ENCODE measurements at places on chromosomes 3 and 15.

DNA sequence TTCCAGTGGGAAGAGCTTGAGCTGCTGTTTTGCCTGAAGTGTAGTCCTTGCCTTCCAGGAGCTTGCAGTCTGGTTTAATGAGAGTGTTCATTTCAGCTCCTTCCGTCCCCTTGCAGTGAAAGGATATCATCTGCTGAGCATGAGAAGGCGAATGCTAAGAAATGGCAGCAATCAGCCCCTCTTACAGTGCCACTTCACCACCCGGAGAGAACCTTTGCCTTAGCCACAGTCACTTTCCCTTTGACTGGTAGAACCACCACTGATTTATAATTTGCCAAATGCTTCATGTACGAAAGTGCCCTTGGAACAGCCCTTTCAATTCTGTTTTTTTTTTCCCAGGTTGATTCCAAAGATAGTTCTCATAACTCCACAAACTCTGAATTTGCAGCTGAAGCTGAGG is 11.5 kb downstream of the TATDN2 start:
- no peak for DNase-seq

DNA sequence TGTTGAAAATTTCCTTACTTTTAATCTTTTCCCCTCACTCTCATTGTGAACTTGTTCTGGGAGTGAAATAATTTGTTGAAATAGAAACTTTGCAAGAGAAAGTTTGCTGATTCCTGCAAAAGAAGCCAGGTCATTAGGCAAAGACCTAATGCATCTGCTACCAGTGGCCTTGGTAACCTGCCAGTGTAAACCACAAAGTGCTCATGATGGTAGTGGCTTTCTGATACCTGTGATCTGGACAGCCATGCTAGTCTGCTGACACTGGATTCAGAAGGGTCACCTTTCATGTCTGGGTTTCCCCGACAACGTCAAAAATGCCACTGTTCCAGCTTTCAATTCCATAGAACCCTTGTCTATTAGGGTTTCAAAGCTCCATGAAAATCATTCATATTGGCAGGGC is 123.7 kb upstream of the MCTP2 start:
- no peak for DNase-seq

- DNase-seq, result no peak
These were observed 11.9 kb downstream of the RBPMS2 start for GRCh38 chr15:64763462-64763861.

GRCh38 chr3:193407112-193407511 is 28.6 kb upstream of the ATP13A5 start:
- no peak for DNase-seq

DNA sequence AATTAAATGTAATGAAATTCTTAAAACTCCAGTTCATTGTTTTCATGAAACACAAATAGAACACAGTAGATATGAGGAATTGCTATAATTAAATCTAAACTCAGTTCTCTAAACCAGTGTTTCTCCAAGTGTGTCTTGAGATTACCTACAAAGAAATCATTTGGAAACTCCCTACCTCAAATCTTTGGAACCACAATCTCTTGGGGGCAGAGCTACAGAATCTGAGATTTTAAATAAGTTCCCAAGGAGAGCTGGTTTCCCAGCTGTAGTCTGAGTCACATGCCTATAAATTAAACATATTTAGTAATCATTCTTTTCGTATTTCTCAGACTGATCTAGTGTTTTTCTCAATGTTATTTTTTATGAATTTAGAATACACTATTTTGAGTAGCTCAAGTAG is 17.0 kb upstream of the ACTC1 start:
- no peak for DNase-seq

DNA sequence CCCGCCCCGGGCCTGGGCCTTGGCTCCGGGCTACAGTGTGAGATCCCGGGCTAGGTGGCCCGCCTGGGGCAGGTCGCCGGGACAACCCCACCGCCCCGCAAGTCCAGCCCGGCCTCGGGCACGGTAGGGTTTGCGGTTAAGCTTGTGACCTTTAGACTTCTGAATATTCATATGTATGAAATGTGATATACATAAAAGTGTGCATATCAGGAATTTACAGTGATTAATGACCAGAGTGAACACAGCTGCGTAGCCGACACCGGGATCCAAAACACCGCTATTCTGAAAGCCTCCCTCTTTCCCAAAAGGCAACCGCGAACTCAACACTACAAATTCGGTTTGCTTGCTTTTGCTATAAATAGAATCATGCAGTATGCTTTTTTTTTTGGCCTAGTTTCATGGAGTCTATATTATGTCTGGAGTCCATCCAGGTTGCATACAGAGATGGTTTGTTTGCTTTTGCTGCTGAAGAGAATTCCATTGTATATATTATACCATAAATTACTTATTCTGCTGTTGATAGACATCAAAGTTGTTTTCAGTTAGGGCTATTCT is 636 bp upstream of the SNRPA1 start:
- DNase-seq, result no peak

GRCh38 chr3:50563867-50564266 is 3.7 kb downstream of the C3orf18 start:
- no peak for DNase-seq

DNA sequence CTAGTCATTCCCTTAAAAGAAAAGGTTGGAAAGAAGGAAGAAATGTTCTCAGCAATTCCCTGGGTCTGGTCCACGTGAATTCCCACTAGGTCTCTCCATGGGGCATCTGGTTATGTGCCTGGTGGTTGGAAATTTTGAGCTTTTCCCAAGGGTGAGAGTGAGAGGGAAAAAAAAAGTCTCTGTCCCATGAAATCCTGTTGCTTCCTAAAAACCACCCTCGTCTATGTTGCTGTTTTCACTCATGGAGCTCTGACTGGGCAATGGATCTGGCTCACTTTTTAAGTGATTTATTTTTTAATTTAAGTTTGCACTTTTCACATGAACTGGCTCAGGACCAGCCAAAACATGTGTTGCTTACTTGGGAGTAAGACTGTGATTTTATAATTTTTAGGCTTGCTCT is 190.1 kb downstream of the CHST2 start:
- DNase-seq, result no peak

DNA sequence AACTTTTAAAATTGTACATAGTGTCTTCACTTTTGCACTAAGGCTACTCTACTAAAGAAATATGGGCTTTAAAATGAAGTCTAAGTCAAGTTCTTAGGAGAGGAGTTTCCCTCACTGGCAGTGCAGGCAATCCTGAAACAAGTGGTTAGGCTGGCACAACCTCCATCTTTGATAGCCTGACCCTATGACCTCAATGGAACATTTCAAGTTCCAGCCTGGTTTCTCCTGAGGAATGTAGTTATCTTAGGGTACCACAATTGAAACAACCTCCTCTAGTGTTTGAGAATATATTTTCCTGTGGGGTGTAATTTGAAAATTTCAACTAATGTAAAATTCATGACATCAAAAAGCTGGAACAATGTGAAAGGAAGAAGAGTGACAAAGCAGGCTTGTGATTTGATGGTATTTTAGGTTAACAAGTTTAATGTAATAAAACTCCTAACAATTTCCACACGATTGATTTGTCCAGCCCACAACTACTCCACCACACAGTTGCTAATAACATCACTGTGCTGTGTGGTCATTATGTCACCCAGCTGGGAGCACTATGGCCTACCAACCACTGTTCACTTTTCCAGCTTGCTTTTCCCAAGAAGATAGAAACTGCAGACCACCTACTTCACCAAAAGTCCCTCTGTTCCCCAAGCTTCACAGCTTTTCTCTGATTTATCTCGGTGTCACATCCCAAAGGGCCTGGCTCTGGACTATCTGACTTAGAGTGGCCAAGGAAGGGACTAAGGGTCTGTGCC is 1.8 kb downstream of the WWTR1 start:
- no peak for DNase-seq

DNA sequence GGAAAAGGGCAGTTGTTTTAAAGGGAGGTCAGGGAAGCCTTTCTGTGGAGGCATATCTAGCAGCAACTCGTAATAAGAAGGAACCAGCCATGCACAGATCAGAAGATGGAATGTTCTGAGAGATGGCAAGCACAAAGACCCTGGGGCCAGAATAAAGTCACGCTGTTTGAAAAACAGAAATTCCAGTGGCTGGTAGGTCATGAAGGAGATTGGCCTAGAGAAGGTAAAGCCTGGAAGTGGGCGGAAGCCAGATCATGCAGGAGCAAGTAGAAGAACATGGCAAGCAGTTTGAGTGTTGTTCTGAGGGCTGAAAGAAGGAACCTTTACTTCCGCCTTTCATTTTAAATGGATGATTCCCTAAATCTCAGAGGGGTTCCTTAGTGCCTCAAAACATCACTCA is 208.1 kb upstream of the PPP2R3A start:
- no peak for DNase-seq

DNA sequence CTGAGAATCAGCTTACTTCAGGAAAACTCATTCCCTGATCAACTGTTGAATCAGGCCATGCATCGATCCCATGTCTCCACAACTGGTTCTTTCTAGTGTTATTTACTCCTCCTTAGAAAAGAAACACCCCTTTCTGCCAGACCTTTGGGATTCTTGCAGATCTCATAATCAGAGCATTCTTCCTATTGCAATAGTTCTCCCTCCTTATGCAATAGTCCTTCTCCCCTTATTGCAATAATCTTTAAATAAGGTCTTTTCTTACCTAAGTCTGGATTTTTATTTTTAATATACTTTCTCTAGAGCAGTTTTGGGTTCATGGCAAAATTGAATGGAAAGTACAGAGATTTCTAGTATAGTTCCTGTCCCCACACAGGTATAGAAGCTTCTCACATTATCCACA is 141.9 kb upstream of the SGO1 start:
- DNase-seq, result no peak

GRCh38 chr15:75195122-75195765 is 6.4 kb upstream of the C15orf39 start:
- DNase-seq, result peak; percentile 41

DNA sequence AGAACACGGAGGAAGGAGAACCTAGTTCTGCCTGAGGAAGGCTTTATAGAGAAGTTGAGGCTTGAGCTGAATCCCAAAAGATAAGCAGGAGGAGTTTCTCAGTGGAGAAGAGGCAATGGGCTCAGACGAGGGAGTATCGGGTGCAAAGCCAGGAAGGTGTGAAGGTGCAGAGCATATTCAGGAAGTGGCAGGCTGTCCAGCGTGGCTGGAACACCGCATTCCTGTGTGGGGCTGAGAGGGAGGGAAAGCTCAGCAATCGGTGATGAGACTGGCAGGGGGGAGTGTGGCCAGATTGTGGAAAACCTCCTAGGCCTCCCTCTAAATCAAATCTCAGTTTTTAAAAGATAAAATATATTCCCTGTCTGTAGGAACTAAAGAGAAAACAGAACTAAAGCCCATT is 63.0 kb downstream of the ARHGAP31 start:
- DNase-seq, result no peak

DNA sequence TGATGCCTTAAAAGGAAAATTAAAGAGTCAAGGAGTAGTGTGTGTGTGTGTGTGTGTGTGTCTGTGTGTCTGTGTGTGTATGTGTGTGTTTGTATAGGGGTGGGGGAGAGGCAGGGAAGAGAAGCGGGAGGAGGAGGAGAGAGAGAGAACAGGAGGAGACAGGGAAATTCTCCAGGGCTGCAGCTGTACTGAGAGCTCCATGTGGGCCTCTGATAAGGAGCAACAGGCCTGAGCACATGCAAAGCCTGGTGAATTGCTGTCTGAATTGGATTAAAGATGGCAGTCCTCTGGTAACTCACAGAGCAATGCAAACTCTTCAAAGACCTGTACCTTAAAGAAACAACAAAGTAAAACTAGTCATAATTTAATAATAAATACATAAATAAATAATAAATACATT is 70.6 kb downstream of the SEMA6D start:
- DNase-seq, result no peak

DNA sequence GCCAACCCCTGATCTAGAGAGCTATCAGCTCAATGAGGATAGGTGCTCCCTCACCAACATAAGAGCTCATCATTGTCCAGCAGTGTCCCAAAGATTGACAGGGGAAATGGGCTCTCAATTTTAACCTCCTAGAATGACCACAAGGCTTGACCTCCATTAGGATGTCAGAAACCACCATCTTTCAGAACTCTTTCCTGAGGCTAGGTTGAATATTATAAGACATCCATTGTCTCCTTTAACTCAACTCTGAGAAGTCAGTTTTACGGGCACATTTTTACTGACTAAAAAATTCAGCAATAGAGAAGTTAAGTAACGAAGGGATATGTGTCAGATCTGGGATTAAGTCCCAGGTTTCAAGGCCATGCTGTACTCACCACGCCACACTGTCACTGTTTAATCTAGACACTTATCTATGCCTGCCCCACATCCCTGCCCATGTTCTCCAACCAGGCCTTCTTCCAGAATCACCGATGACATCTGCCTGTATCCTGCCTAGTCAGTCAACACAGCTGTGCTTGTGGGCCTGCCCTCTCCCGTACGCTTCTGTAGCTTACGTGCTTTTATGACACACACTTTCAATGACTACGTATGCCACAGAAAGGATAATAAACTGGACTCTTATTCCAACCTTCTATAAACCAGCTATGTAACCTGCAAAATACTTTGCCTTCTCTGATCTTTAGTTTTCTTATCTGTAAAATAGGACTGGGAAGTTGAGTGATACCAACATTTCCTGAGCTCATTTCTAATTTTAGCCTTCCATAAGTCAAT is 17.1 kb upstream of the MUC13 start:
- no peak for DNase-seq

- DNase-seq, result no peak
These were observed 139.7 kb upstream of the ROPN1 start for GRCh38 chr3:124131580-124131979.

- DNase-seq, result no peak
These were observed 7.7 kb downstream of the OGG1 start for GRCh38 chr3:9757427-9757826.

DNA sequence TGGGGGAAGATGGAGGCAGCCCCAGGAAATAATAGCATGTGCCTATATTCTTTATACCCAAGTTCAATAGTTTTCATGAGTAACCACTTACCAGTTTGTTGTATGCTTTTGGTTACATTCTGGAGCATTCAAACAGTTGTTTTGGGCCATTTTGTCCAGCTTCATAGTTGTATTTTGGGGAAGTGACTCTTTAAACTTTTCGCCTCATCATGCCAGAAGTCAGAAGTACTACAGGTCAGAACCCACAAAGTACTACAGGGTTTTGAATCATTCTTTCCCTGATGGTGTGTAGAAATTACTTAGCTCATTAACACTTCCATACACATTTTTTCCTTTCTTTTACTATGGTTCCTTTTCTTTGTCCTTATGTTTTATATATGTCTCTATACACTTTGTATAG is 210.6 kb downstream of the ARPP21 start:
- DNase-seq, result no peak

GRCh38 chr15:99343881-99344551 is 92.7 kb downstream of the LRRC28 start:
- no peak for DNase-seq

Data from renal cortex interstitium (tissue), 15 donors.